ENCODE measurements at places on chromosomes 6 and 20. TPM values are rescaled to one million over a fixed set of nuclear protein-coding genes. Genes with fewer than 3 reads are reported as not detected.
A peak's percentile ranks its signal among the peaks of the same experiment; 100 is the strongest.

GRCh38 chr6:46281110-46281509 lies 110.3 kb upstream of the ENPP5 start:
- DNase-seq, result peak; percentile 35

DNA sequence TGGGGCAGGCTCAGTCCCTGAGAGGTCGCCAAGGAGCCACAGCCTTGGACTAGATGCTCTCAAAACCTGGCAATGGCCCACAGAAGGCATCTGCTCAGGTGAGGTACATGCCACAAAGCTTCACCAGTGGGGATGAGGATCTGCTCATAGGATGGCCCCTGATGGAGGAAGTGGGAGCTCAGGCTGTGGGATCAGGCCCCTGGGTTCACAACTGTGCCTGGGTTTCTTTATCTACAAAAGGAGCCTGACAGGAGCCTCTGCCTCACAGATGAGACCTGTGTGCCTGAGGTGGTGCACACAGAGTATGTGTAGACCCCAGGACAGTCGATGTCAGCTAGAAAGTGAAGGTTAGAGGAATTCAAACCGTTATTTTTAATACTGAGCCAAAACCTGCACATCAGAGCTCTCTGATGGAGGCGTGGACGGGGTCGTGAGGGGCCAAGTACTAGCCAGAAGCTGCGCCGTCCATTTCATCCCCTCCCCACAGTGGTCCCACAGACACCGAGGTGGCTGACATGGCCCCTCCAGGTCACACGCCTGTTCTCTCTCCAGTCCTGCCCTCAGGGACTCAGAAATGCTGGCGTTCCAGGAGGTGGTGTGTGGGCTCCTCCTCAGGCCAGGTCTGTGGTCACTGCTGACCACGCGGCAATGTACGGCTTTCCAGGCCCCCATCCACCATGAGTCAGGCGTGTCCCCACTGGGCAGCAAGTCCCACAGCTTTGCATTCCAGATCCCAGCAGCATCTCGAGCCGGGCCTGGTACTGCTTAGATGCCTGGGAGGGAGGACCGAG lies 33.3 kb downstream of the NTSR1 start:
- peak; percentile 68 for DNase-seq

DNA sequence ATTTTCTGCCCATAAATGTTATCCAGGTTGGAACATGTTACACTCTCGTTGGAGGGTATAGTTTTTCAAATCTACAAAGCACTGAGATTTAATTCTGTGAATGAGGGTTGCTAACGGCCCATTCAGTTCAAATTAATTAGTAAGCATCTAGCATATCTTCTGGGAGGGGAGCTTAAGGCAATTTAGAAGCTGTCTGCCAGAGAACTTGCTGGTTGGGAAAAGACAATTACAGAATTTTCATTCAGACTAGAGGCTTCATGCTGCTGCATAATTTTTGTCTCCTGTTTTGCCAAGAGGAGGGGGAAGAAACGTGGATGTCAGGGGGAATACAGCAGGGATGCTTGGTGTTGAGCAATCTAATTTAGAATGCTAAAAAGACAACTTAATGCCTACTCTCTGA lies 268.3 kb upstream of the FAM83B start:
- DNase-seq, result no peak

GRCh38 chr6:127120787-127121636 lies 2.5 kb downstream of the RSPO3 start:
- DNase-seq, result peak; percentile 81

GRCh38 chr6:109393886-109394281 lies 11.6 kb upstream of the CD164 start:
- no peak for DNase-seq

- no peak for DNase-seq
These were observed 122.8 kb downstream of the C6orf118 start for GRCh38 chr6:165186441-165187205.

DNA sequence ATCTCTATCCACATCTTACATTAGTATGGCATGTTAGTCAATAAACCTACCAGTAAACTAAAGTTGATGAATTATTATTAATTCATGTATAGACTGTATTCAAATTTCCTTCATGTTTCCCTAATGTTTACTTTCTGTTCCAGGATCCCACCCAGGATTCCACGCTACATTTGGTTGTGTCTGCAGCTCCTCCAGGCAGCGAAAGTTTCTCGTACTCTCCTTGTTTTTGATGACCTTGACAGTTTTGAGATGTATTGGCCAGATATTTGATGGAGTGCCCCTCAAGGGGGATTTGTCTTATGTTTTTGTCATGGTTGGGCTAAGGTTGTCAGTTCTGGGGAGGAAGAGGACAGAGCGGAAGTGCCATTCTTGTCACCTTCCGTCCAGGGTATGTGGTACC lies 445.2 kb upstream of the CDH4 start:
- DNase-seq, result no peak

DNA sequence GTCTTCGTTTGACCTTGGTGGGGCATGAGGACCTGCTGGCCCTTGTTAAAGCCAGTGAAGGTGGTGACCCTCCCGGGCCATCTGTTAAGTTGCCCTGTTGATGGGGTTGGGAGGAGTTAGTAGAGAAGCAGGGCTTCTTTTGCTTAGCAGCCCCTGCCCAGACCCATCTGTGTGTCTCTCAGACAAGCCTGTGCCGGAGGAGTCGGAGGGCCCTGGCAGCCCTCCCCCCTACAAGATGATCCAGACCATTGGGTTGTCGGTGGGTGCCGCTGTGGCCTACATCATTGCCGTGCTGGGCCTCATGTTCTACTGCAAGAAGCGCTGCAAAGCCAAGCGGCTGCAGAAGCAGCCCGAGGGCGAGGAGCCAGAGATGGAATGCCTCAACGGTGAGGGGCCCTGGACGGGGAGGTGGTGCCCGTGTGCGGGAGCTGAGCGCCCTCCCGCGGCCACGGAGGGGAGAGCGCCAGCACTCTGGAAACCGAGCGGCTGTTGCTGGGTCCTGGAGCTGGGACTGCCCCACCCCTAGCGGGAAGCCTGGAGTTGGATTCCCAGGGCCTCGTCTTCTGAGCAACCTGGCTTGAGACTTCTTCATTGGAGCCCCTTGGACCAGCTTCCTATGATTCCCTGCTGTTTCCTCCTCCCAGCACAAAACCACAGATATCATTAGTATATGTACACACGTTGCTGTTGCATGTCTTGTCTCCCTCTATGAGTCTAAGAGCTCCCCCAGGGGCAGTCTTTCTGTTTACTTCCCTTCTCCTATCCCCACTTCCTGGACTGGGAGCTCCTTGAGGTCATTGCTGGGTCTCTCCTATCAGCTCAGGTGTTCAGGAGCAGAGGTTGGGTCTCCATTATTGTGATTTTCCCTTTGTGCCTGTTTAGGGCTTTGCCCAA lies 27.6 kb upstream of the SRF start:
- peak; percentile 88 for DNase-seq

- no peak for DNase-seq
These were observed 82.5 kb downstream of the POPDC3 start for GRCh38 chr6:105097288-105097687.

GRCh38 chr20:47466213-47466612 lies 35.5 kb upstream of the NCOA3 start:
- DNase-seq, result no peak

GRCh38 chr6:100217225-100218012 lies 223.4 kb upstream of the MCHR2 start:
- DNase-seq, result no peak

DNA sequence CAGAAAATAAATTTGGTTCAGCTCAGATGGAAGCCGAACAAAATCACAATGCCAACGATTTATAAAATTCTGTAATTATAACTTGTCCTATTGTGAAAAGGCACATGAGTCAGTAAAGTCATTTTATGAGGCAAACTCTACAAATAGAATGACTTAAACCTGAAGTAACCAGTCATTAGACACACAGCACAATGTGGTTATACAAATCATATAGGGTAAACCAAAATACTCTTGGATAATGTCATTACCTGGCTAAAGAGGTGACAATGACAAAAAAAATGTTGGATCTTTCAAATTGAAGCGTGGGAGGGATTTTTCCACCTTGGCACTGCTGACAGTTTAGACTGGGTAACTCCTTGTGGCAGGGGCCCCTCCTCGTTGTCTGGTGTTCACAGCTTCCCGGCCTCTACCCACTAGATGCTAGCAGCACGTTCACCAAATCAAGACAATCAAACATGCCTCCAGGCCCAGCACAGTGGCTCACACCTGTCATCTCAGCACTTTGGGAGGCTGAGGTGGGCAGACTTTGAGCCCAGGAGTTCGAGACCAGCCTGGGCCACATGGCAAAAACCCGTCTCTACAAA lies 5.0 kb downstream of the ANKRD60 start:
- no peak for DNase-seq

DNA sequence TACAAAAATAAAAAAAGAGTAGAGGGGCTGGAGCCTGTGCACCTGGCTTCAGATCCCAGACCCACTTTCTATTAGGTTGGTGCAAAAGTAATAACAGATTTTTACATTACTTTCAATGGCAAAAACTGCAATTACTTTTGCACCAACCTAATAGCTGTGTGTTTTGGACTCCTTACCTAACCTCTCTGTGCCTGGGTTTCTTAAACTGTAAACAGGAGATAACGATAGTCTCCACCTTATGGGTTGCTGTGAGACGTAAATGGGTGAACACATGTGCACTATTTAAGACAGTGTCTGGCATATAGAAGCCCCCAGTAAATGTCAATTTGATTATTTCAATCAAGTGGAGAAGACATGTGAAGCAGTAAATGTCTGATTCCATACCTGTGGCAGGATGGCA lies 89.7 kb downstream of the TFAP2C start:
- no peak for DNase-seq

DNA sequence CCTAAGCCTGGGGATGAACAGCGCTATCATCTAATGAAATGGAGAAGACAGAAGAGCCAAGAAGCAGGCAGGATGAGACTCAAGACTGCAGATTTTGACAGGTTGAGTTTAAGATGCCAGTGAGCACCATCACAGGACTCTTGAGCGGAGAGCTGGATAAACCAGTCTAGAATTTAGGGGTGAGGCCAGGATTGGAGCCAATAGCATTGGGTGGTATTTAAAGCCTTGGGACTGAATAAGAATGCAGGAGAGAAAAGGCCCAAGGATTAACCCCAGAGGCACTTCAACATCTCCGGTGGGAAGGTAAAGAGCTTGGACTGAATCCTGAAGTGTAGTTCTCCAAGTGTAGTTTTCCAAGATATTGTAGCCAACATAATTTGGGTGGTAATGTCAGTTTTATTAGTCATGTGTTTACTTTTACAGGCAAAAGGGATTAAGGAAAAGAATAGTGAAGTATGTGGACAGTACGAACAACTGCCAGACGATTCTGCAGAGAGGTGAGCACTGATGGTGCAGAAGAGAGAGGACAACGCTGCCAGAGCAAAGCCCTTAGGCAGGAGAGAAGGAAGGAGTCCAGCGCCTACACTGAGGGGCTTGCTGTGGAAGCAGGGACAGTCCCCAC lies 85.2 kb downstream of the DTNBP1 start:
- DNase-seq, result no peak

GRCh38 chr6:149052350-149053106 lies 265.0 kb upstream of the TAB2 start:
- no peak for DNase-seq

DNA sequence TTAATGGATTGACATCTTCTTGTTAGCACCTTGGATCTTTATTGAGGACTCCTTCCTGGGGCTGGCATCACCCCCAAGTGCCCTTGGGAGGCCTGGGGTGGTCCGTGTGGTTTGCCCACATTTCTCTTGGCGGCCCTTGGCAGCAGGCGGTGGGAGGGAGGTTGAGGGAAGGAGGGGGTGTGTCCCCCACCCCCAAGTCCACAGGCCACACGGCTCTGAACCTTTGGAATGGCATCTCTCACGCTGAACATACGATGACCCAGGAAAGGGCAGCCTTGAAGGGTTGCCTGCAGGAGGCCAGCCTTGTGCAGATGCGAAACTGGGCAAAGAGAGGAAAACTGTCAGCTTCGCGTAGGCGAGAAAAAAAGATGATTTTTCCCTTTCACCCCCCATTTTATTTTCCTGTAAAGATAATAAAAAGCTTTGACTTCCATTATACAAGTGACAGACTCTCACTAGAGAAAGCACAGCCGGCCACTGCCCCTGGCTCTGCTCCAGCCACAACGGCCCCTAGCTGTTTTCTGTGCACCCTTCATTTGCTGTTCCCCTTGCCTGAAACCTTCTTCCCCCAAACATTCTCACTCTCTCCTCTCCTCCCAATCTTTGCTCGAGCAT lies 56.2 kb downstream of the SLC2A10 start:
- DNase-seq, result no peak

GRCh38 chr6:21970569-21971300 lies 326.1 kb downstream of the PRL start:
- no peak for DNase-seq

DNA sequence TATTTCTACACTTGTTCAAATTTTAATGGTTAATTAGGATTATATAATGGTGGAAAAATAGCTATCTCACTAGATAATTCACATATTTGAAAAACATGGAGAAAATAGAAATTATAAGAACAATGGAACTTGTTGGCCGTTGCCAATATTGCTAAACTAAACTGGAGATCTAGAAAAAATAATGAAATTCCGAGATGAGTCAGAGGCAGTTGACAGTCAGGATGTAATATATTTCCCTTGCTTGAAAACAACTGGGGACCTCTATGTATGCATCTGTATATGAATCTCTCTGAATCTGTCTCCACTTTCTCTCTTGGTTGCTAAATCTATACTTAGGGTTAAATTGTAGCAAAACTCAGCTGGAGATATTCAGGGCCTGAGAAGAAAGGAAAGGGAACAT lies 1108.2 kb upstream of the GJE1 start:
- no peak for DNase-seq

GRCh38 chr6:79201143-79201542 lies 33.3 kb downstream of the HMGN3 start:
- no peak for DNase-seq

DNA sequence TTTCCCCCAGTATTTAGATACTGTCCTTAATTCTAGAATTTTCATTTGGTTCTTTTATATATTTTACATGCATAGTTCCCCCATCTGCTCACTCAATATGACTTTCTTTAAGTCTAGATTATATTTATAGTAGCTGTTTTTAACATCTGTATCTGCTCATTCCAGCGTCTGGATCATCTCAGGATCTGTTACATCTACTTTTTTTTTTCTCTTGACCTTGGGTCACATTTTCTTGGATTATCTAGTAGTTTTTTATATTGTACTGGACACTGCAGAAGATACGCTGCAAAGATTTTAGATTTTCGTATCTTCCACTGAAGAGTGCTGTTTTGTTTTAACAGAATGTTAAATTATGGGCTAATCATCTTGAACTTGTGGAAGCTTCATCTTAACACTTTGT lies 20.7 kb downstream of the RAB22A start:
- no peak for DNase-seq

GRCh38 chr6:123418071-123418470 lies 218.7 kb downstream of the TRDN start:
- DNase-seq, result peak; percentile 35

KHDC1L gene
- not detected for total RNA-seq

GINS1 gene
- total RNA-seq, result 2.2 TPM

R3HDML gene
- not detected for total RNA-seq

DEFB132 gene
- total RNA-seq, result not detected

SLC22A2 gene
- total RNA-seq, result not detected

BTBD3 gene
- total RNA-seq, result 30.5 TPM

SLC13A3 gene
- 0.59 TPM for total RNA-seq

ID1 gene
- total RNA-seq, result 8.9 TPM

RIMS4 gene
- total RNA-seq, result not detected

WFDC12 gene
- not detected for total RNA-seq

ENPP1 gene
- total RNA-seq, result 8.3 TPM

CAGE1 gene
- not detected for total RNA-seq

TINAG gene
- total RNA-seq, result 0.72 TPM
